ENCODE measurements at places on chromosomes 2 and 18.

- peak; percentile 25 for DNase-seq
Measured at GRCh38 chr2:9739531-9739964, 103.7 kb upstream of the TAF1B start.

GRCh38 chr2:159775021-159775420, 23.0 kb downstream of the CD302 start:
- no peak for DNase-seq

DNA sequence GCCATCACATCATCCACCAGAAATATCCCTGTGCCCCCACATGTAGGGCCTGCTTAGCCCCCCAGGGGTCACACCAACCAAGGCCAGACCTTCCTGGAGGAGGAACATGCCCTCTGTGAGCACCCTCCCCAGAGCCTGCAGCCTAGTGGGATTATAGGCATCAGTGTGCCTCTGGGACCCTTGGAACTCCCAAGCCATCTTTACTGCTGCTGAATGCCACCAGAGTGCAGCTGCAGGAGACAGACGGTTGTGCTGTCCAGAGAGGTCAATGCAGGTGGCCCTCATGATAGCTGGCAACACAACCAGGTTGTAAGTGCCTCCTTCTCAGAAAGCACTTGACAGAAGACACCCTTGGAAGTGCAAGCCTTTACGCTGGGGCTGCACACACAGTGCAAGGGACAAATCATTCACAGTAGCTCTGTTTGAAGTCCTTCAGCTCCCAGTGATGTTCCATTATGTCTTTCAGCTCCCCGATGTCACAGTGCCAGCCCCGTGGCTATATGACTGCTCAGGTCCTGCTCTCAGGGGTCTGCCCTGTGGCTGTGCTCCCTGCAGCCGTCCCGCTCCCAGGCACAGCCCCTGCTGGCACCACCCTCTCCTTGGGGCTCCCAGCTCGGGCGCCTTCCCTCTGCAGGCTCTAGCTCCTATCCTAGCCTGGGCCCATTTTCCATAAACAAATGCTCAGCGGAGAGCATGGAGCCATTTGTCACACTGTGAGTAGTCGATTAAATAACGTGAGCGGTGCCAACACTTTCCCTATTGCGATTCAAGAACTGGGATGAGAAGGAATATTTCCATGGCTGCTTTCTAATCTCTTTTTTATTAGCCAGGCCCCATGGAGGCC, 65.1 kb downstream of the EDAR start:
- DNase-seq = no peak

- DNase-seq = no peak
Measured at GRCh38 chr18:50742952-50743351, 76.9 kb downstream of the MRO start.

GRCh38 chr2:11923935-11924334, 177.5 kb downstream of the LPIN1 start:
- DNase-seq = no peak

GRCh38 chr2:115609978-115610377, 1167.5 kb downstream of the DPP10 start:
- DNase-seq = no peak

- no peak for DNase-seq
Measured at GRCh38 chr2:187453078-187453641, 5.1 kb upstream of the CALCRL start.

DNA sequence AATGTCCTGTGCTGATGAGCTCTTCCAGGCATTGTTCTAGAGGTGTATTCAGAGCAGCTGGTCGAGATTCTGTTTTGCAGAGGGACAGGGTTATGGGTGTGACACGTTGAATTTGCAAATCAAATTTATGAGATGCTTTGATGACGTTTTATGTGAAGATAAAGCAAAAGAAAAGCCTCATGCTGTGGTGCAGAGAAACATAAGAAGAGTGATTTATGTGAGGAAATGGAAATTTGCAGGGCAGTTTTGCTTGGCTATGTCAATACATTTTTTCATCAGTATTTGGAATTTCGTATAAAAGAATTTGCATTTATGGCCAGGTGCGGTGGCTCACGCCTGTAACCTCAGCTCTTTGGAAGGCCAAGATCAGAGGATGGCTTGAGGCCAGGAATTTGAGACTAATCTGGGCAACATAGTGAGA, 36.4 kb downstream of the TSN start:
- DNase-seq = no peak

GRCh38 chr2:236545814-236546480, 23.7 kb upstream of the ACKR3 start:
- DNase-seq = no peak

DNA sequence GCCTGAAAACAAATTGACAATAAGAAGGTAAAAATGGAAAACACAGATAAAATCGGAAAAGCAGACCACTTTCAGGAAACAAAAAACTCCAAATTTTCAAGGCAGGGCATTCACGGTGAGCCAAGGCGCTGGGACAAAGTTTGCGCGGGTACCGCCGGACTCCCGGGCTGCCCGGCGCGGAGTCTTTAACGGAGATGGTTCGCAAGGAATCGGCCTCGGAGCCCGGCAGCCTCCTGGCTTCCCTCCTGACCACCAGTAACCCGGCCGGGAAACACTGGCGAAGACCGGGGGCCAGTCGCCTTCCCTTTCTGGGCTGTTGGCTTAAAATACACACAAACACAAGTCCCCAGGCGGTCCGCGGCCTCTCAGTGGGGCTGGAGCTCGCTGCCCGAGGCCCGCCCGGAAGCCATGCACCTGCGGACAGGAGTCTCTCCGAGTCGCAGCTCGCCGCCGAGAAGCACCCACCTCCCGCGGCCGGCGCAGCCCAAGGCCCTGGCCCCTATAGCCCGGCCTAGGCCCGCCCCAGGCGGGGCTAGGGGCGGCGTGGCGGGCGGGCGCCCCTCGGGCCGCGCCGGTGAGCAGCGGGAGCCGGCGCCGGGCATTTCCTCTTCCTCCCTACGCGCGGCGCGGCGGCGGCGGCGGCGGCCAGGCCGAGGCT, 622 bp upstream of the KCMF1 start:
- peak; percentile 14 for DNase-seq
